Fibroblast of skin of scalp (primary cell): ENCODE measurements at places on chromosomes 13 and 19.

GRCh38 chr13:30736461-30737320 lies 1.3 kb downstream of the ALOX5AP start:
- no peak for DNase-seq

DNA sequence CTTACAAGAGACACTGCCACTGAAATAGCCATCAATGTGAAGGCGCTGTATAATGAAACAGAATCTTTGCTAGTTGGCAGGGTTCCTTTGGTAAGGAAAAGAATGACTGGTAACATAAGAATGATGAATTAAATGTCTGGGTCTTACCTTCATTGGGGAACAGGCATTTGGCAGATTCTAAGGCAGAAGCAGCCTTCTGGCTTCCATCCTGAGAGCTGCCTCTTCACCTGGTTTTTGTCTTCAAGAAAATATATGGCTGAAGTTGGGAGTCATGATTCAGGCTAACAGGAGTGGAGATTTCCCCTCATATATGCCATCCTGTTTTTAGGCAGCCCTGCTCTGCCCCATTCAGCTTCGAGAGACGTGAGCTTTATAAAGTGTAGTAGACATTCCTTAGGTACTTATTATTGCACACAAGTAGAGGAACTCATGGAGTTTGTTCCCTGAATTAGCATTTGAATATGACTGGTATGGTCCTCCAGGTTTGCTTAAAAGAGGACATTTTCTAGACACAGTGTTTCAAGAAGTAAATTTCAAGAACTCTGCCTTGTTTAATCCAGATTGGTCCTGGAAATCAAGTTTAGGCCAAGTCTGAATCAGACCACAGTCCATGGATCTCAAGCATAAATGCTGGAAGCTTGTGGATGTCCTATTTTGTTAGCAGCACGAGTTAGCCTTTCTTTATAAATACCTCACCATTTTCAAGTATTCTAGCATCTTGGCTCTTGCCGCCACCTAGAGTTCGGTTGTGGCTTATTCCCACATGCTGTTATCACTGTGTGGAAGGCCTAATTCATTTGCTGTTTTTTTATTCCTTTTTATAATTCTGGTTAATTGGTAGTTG lies 56.2 kb upstream of the AKAP11 start:
- DNase-seq: peak; percentile 46

DNA sequence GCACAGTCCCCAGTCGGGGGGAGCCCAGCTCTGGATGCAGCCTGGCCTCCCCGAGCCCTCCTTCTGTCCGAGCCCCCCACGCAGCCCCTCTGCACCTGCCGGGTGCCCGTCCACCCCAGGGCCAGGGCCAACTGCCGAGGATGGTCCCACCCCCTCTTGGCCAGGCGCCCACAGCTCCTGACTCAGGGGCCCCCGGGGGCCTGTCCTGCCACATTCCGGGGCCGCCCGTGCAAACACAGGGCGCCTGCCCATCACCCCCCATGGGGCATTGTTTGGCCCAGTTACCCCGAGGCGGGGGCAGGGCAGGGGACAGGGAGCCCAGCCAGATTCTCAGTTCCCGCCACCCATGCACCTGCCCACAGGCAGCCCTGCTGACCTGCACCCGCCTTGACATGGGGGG lies 5.3 kb upstream of the TCF3 start:
- no peak for DNase-seq

DNA sequence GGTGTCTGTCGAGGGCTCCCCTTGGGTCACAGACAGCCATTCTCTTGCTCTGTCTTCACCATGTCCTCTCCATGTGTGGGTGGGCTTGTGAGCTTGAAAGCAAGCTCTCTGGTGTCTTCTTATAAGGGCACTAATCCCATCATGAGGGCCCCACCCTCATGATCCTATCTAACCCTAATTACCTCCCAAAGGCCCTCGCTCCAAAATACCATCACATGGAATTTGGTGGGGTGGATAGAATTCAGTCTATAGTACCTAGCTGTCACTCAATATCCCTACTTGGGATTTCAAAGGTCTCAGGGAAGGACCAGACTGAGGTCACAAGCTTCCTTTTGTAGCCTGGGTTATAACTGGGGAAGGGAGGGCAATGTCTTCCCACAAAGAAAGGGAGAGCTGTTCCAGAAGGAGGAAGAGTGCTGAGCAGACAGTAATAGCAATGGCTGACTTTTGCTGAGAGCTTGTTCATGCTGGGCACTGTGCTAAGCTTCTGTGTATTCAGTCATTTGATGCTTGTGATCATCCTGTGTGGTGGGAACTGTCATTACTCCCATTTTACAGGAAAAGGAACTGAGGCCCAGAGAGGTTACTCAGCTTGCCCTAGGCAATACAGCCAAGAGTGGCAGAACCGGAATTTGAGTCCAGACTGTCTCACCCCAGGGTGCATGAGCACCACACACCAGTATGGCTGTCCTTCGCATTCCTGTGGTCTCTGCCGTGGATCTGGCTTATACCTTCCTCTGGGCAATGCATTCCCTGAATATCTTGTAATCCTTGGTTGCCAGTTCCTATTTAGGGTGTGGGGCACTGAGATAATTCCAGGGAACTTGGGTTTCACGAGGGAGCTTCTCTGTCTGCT lies 8.2 kb downstream of the FXYD5 start:
- DNase-seq: peak; percentile 85

DNA sequence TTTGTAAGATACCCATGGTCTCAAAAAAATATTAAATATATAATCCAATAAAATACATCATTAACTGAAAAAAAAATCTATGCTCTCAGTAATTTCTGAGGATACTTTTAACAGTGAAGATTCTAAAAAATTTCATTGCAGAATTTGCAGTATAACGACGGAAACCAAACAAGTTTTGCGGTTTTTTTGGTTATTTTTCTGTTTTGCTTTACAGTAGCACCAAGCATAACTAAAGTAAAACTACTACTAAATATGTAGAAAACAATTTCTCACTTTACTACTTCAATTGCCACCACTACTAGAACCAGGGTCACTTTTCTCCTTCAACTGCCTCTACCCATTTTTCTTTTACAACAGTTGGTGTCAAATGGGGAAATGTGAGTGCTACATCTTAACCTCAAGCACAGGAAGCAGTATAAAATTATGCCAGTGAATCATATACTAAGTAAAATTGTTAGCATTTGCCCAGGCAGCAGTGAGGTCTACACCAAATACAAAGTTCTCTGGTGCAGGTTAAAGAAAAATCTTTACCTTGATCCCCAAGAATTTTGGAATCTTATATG lies 24.1 kb downstream of the MICU2 start:
- no peak for DNase-seq

DNA sequence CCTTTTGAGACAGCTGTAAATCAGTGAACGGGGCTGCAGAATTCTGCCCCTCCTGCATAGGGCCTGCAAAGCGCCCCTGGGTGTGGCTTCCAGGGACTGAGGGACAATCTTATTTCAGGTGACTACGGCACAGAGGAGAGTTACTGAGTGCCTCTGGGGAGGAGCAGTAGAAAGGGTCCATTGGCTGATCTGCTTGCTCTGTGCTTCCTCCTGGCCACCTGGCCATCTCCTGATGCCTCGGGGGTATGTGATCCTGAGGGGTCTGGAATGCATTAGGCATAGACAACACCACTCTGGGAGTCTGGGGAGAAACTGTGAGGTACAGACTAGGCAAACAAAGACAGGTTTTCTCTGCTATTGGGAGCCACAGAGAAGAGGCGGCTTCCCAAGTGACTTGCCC lies 2.8 kb downstream of the KCTD15 start:
- no peak for DNase-seq

DNA sequence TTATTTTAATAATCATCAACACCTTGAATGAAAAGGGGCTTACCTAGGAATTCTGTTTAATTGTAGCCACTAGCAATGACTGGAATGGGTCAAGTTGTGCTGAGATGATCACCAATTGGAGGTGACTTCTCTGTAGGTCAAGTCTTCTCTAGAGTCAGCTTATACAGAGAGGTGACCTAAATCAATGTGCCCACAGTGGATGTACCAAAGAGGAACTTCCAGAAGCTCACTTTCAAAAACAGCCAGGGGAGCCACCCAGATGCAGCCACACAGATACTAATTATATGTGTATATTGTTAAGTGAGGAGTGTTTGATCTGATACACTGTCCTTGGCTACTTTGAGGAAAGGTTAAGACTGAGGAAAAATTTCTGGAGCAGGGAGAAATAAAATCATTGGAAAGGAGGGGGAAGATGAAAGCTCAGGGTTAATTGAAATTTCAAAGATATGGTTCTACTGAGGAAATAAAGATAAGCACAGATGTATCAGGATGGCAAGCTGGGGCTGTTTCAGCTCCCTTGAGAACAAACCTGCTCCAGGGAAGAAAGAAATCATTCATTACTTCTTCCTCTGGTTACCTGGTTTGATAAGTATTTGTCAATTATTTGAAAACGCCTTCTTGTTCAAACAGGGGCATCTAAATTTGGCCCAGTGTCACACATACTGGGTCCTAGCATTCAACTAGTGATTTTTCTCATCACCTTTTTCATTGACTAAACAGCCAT lies 5.1 kb downstream of the GPR183 start:
- DNase-seq: no peak

GRCh38 chr13:22091971-22092300 lies 421.1 kb downstream of the FGF9 start:
- no peak for DNase-seq

DNA sequence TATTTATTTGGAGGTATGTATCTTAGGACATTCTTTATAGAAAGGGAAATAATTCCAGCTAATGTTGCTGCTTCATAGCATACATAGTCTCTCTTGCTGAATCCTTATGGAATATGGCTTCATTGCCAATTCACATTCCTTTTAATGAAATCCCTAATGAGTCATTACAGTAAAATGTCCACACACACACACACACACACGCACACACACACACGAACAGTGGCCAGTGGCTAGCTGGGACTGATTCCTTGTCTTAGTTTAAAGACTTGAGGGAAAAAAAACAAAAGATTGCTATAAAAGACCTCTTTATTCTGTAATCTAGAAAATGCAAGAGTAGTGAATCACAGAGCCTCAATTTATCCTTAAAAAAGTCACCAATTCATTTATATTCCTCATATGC lies 301.6 kb downstream of the SLITRK6 start:
- peak; percentile 98 for DNase-seq

- peak; percentile 25 for DNase-seq
Measured at GRCh38 chr13:36158611-36159010, 27.4 kb upstream of the DCLK1 start.

DNA sequence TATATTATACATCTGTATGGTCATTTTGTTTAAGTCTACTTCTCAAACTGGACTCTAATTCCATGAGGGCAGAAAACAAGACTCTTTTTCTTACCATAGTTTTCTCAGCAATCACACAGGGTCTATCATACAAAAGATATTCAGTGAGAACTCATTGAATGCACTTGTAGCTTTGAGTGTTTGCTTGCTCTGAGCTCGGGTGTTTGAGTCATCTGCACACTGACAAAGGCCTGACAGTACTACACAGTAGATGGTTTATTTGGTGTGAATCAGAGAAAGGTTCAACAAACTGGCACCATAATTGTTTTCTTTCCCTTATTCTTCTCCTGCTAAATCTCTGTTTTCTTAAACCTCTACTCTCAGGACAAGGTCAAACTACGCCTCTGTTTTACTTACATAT lies 586.4 kb downstream of the LMO7 start:
- DNase-seq: no peak

- DNase-seq: no peak
Measured at GRCh38 chr19:47633517-47633916, 24.6 kb downstream of the BICRA start.
